ENCODE measurements at places on chromosomes 16 and 17.

DNA sequence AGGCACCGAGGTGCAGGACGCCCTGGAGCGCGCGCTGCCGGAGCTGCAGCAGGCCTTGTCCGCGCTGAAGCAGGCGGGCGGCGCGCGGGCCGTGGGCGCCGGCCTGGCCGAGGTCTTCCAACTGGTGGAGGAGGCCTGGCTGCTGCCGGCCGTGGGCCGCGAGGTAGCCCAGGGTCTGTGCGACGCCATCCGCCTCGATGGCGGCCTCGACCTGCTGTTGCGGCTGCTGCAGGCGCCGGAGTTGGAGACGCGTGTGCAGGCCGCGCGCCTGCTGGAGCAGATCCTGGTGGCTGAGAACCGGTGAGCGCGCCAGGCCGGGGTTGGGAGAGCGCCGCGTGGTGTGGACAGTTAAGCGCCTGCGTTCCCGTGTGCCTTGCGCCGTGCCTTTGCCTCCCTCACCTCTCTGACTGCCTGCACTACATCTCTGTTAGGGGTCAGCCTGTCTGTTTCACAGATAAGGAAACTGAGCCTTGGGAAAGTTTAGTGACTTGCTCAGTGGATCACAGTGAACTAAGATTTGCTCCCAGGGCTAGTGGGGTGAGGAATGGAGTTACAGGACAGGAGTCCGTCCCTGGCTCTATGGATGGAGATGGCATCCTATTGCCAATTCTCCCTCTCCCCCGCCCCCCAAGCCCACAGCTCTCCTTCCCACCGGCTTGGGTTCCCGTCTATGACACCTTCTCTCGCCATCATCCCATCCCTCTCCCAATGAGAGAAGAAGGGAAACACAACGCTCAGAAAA is 880 bp downstream of the SARM1 start:
- peak; percentile 60 for DNase-seq
- no peaks in the 10 kb centered on the region for H3K27me3 ChIP-seq
- no peaks in the 10 kb centered on the region for H3K36me3 ChIP-seq
- H3K27ac ChIP-seq, result peak overlapping the region; percentile 83
- peaks cover 28% of the 10 kb centered on the region for H3K4me1 ChIP-seq

DNA sequence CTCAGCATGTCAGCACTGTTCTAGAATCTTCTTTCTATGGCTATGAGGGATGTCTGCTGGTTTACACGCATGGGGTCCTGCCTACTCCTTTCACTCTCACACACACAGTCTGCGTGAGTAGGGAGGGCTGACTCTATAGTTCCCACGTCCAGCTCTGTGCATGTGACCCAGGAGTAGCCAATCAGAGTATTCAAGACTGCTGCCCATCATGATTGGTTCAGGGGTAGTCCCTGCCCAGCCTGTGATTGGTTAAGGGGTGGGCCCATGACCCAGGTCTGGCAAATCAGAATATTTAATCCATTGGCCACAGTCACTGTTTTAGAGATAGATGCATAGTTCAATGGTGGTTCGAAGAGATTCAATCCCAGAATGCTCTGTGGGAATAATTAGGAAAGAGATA is 151.3 kb upstream of the IRX3 start:
- no peaks in the 10 kb centered on the region for H3K4me1 ChIP-seq
- H3K27ac ChIP-seq, result no peak overlapping the region
- no peak overlapping the region for H3K4me3 ChIP-seq

DNA sequence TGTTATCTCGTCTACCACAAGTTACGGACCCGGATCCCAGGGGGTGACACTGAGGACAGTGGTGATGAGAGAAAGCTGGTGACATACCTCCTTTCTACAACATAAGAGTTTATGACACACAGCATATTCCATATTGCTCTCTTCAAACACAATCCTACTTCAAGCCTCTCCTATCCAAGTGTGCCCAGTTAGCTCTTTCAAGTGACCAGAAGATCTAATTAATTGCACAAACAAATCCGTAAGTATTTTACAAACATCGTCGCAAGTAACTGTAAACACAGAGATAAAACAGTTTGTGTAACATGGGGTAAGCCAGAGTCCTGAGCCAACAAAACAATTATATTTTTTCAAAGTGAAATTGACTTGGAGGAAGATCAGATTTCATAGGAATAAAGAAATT is 235.0 kb downstream of the CHD9NB start:
- no peak overlapping the region for H3K27ac ChIP-seq
- H3K4me1 ChIP-seq, result no peaks in the 10 kb centered on the region
- H3K4me3 ChIP-seq, result no peak overlapping the region
- no peak for DNase-seq
- no peaks in the 10 kb centered on the region for H3K36me3 ChIP-seq
- no peaks in the 10 kb centered on the region for H3K27me3 ChIP-seq

DNA sequence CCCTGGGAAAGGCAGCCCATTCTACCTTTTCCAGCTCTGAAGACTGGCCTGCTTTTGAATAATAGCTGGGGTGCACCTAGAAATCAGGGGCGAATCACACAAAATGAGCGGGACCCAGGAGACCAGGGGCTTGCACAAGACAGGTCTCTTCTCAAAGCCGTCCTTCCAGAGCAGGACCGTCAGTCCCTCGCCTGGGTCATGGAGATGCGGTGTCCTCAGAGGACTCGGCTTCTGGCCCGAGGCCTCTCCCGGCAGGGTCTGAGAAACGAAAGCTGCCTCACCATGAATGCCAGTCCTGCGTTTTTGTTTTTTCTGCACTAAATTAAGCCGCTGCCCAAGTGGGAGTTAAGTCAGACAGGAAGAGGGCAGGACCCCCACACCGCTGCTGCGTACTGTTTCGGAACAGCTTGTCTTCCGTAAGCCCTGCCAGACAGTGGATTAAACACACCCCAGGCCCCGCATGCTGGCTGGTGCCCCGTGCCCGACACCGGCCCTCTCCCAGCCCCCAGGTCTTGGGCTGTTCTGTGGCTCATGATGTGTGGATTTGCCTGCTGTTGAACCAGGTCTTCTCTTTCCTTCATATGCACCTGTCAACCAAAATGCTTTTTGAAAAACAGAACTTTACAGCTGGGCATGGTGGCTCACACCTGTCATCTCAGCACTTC is 142.1 kb upstream of the RPH3AL start:
- peaks cover 16% of the 10 kb centered on the region for H3K27me3 ChIP-seq
- H3K36me3 ChIP-seq, result no peaks in the 10 kb centered on the region
- peaks cover 12% of the 10 kb centered on the region for H3K4me1 ChIP-seq
- H3K27ac ChIP-seq, result no peak overlapping the region
- no peak overlapping the region for H3K4me3 ChIP-seq

DNA sequence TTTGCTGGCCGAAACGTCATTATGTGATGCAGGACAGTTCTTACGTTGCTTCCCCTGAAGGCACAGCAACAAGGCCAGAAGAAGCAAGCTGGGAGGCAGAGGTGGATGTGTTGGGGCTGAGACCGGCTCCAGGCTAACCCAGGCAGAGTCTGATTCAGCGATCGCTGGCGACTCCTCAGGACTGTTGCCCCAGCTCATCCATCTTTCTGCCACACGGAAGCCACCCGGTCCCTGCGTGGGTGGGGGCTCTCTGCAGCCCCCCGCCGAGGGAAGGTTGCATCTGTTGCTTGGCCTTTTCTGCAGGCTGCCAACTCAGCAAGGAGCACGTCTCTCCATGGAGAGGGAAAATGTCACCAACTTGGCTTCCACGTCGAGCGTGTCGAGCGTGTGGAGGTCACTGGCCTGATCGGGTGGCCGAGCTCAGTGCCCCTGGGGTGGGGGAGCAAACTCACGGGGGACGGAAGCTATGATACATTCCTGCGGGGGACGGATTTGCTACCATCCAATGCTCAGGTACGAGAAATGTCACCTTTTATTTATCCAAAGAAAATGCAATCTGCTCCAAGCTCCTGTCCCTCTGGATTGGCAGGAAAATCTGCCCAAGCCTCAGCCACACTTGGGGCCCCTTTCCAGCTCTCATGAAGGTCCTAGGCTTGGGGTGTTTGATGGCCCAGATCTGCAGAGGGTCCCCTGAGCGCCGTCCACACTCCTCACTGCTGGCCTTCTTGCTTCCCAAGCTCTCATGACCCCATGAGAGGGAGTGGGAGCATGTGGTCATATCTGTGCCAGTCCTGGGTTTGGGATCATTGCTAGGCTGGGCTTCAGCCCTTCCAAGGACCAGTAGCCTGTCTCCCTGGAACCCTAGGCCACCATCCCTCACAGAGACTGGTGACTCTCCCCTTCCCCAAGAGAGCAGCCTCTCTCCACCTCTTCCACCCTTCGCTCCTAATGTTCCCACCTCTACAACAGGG is 69.4 kb downstream of the RPH3AL start:
- no peak for DNase-seq
- H3K27ac ChIP-seq, result no peak overlapping the region
- no peaks in the 10 kb centered on the region for H3K36me3 ChIP-seq

All from stomach (tissue), 19 donors.